HepG2 (cell line): ENCODE measurements at places on chromosomes 16 and 17. TPM values are rescaled to one million over a fixed set of nuclear protein-coding genes. Genes with fewer than 3 reads are reported as not detected.
A peak's percentile ranks its signal among the peaks of the same experiment; 100 is the strongest.

DNA sequence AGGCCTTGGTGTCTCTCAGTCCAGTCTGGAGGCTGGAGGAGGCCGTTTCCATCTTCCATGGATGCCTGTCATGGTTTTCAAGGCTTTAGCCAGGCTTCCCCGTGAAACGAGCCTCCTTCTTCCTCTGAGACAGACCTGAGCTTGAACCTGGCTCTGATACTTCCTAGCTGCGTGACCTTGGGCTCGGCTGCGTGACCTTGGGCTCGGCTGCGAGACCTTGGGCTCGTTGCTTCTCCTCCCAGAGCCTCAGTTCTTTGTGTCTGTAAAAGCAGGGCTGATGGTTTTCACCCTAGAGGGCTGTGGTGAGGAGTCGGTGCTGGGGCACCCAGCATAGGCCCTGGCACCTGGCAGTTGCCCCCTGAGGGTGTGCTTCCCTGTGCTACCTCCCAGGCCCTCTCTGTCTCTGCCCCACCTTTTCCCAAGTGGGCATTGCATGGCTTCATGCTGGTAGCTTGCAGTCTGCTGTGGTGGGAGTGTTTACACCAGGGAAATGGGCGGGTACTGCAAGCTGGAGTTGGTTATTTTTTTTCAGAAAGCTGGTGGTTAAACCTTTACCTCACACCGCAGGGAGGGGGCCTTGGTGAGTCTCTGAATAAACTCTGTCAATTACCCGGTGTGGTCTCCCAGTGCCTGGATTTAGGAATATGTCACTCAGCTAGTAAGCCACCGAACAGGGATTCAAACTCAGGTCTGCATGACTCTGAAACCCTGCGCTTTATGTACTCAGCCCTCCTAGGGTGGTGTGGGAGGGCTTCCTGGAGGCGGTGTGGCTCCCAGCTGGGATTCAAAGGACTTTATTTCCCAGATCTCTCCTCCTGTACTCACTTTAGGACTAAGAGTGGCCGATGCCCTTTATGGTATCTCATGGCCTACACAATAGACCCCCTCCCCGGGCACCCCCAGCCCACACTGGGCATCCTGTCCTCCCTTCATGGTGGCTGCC is 129.0 kb upstream of the CIBAR2 start:
- no peak for DNase-seq
- H3K4me1 ChIP-seq: peaks cover 12% of the 10 kb centered on the region
- H3K4me3 ChIP-seq: no peak overlapping the region

DNA sequence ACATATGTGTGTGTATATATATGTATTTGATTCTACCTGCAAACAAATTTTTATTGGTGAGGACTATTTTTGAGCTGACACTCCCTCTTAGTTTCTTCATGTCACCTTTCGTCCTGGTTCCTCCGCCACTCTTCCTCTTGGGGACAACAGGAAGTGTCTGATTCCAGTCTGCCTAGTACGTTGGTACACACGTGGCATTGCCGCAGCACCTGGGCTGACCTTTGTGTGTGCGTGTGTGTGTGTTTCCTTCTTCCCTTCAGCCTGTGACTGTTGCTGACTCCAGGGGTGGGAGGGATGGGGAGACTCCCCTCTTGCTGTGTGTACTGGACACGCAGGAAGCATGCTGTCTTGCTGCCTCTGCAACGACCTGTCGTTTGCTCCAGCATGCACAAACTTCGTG is 29.4 kb upstream of the CACNG5 start:
- H3K27me3 ChIP-seq: no peaks in the 10 kb centered on the region
- H3K27ac ChIP-seq: no peak overlapping the region
- no peak overlapping the region for H3K4me3 ChIP-seq
- no peak for DNase-seq
- H3K4me1 ChIP-seq: peaks cover 15% of the 10 kb centered on the region

GRCh38 chr16:56777001-56777400 is 47.1 kb downstream of the NUP93 start:
- H3K36me3 ChIP-seq: no peaks in the 10 kb centered on the region
- no peak overlapping the region for H3K27ac ChIP-seq
- no peak for DNase-seq
- no peaks in the 10 kb centered on the region for H3K27me3 ChIP-seq

PHB1 gene
- total RNA-seq: 515 and 623 TPM in 2 replicates

KRT20 gene
- total RNA-seq: 0.13 and 0.14 TPM in 2 replicates

DNA sequence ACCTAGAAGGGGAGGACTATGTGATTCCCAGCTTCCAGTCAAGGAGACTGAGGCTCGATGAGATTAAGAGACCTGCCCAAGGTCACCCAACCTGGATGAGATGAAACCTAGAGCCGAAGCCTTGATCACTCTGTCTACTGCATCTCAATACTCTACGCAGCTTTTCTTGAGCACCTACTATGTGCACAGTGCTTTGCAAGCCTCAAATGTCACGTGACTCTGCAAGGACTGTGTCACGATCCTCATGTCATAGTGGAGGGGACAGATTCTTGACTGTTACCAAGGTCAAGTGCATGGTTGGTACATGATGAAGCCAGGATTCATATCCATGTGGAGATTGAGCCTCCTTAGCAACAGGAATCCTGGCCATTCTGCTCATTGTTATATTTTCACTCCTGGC is 14.7 kb downstream of the BCO1 start:
- DNase-seq: no peak
- H3K4me1 ChIP-seq: no peaks in the 10 kb centered on the region
- H3K36me3 ChIP-seq: no peaks in the 10 kb centered on the region

- DNase-seq: no peak
- no peak overlapping the region for H3K27ac ChIP-seq
- H3K27me3 ChIP-seq: peaks cover 94% of the 10 kb centered on the region
- no peak overlapping the region for H3K4me3 ChIP-seq
- no peaks in the 10 kb centered on the region for H3K4me1 ChIP-seq
- no peaks in the 10 kb centered on the region for H3K36me3 ChIP-seq
Observed at GRCh38 chr17:79219208-79219935, 144.7 kb downstream of the ENGASE start.

DNA sequence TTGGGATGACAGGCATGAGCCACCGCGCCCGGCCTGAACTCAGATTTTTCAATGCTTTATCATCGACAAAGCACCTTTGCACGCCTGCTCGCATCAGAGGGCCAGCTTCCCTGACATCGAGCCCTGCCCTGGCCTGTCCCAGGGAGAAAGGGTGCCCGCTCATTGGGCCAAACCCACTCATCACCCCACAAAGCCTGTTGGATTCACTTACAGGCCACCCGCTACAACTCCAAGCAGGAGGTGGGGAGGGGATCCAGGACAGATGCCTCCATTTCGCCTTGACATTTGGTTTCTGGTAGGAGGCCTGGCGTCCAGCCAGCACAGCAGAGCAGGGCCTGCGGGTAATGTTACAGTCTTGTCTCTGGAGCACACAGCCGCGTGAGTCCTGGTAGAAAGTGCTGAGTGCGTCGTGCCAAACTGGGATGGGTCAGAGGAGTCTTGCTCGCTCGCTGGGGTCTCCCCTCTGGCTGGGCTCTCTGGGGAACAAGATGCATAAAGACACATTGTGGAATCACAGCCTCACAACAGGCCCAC is 19.8 kb downstream of the SMTNL2 start:
- no peaks in the 10 kb centered on the region for H3K27me3 ChIP-seq
- H3K36me3 ChIP-seq: no peaks in the 10 kb centered on the region
- H3K4me3 ChIP-seq: no peak overlapping the region
- H3K4me1 ChIP-seq: peaks cover 60% of the 10 kb centered on the region
- H3K27ac ChIP-seq: no peak overlapping the region
- no peak for DNase-seq

PRDM7 gene
- not detected in 2 replicates for total RNA-seq

GRCh38 chr17:33811984-33812577 is 443.0 kb upstream of the CCL2 start:
- H3K27ac ChIP-seq: no peak overlapping the region
- H3K4me1 ChIP-seq: no peaks in the 10 kb centered on the region
- H3K27me3 ChIP-seq: no peaks in the 10 kb centered on the region
- no peaks in the 10 kb centered on the region for H3K36me3 ChIP-seq
- DNase-seq: no peak

DNA sequence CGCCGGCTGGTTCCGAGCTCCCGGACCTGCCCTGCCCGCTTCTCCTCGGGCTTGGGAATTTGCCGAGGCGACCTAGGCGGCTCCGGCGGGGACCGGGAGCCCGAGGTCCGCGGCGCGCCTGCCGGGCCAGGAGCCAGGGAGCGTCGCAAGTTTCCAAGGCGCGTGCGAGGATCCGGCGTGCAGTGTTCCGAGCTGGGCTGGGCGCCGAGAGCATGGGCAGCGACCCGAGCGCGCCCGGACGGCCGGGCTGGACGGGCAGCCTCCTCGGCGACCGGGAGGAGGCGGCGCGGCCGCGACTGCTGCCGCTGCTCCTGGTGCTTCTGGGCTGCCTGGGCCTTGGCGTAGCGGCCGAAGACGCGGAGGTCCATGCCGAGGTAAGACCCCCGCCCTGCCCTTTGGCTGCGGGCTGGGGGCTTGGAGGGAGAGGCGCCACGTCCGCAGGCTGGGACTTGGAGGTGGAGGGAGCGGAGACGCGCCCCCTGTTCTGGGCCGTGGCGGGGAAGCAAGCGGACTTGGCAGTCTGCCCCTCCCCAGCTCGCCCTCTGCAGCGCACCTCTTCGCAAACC is 668 bp downstream of the MMP15 start:
- peak overlapping the region; percentile 95 for H3K27ac ChIP-seq
- H3K4me3 ChIP-seq: peak overlapping the region; percentile 97
- H3K27me3 ChIP-seq: no peaks in the 10 kb centered on the region
- DNase-seq: no peak
- H3K4me1 ChIP-seq: peaks cover 56% of the 10 kb centered on the region

KRTAP4-2 gene
- not detected in 2 replicates for total RNA-seq

DNA sequence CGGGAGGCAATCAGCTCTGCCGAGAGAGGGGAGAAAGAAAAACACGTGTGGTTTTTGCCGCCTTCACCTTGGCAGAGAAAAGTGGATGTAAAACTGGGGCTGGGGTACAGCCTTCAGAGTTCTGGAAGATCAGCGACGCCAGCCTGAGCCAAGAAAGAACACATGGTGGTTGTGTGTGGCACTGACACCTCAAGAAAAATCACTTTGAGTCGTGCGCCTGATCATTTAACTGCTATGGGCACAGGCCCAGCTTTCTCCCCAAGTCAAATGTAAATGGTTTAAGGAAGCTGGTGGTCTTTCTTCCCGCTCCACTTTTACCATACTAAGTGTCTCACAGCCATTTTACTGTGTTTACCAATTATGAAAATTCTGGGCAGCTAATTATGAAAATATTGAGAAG is 461.8 kb upstream of the SOX9 start:
- DNase-seq: no peak
- H3K27ac ChIP-seq: no peak overlapping the region
- H3K27me3 ChIP-seq: no peaks in the 10 kb centered on the region
- no peaks in the 10 kb centered on the region for H3K36me3 ChIP-seq

DNA sequence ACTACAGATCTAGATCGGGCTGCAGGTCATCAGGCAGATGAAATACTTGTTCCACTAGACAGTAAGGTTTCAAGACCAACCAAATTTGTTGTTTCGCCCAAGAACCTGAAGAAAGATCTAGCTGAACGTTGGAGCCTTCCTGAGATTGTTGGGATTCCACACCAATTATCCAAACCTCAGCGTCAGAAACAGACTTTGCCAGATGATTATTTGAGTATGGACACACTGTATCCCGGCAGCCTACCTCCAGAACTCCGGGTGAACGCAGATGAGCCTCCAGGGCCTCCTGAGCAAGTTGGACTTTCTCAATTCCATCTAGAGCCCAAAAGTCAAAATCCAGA is 14.4 kb downstream of the LRRC37B start:
- no peaks in the 10 kb centered on the region for H3K4me1 ChIP-seq
- DNase-seq: no peak
- H3K36me3 ChIP-seq: peaks cover 12% of the 10 kb centered on the region; the same call in 1 of the 3 replicates
- no peak overlapping the region for H3K4me3 ChIP-seq
- H3K27me3 ChIP-seq: no peaks in the 10 kb centered on the region; the same call in 1 of the 2 replicates
- H3K27ac ChIP-seq: no peak overlapping the region

- H3K27me3 ChIP-seq: no peaks in the 10 kb centered on the region
- peak overlapping the region; percentile 29 for H3K27ac ChIP-seq
- DNase-seq: no peak
- no peak overlapping the region for H3K4me3 ChIP-seq
Observed at GRCh38 chr17:57410169-57410568, 153.8 kb downstream of the MSI2 start.

DNA sequence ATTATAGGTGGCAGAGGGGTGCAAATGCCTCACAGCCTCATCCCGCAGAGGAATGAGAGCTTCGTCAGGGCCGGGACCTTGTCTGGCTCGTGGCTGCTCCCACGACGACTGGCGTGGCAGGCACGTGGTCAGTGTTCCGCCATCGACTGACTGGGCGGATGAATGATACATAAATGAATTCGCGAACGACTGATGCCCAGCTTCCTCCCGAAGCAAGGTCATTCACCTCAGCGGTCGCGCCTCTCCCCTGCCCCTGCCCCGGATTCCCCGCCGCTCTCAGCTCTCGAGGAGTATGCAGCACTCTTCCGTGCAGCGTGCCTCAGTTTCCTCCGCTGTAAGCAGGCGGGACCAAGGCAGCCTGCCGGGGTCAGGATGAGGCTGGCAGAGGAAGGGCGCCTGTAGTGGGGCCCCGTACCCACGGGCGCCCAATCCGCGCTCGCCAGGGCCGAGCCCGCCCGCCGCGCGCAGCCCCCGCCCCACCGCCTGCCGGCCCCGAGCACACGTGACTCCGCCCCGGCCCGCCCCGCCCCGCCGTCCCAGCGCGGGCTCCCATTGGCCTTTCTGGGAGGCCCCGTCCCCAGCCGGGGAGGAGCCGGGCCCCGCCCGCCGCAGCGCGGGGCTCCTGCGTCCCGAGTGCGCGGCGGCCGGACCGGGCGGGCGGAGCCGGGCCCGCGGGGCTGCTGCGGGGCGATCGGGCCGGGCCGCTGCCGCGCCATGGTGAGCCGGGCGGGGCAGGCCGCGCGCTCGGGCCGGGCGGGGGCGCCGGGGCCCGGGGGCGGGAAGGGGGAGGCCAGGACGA is at the start of gene SNN:
SNN (plus strand) TSS at position 632 of the 799 bp plus-strand sequence. CDS start 7,605 bp downstream, outside the sequence.
- H3K27ac ChIP-seq: no peak within 1 kb of the TSS
- H3K27me3 ChIP-seq: no peaks in the 10 kb centered on the region; the same call in 1 of the 2 replicates
- H3K4me3 ChIP-seq: peak within 1 kb of the TSS; percentile 76
- peak; percentile 82 for DNase-seq

GRCh38 chr16:9437115-9437514 is 345.7 kb downstream of the HAPSTR1 start:
- H3K4me3 ChIP-seq: no peak overlapping the region
- H3K4me1 ChIP-seq: no peaks in the 10 kb centered on the region
- H3K27ac ChIP-seq: no peak overlapping the region
- peak; percentile 20 for DNase-seq
- H3K36me3 ChIP-seq: no peaks in the 10 kb centered on the region
- no peaks in the 10 kb centered on the region for H3K27me3 ChIP-seq

DNA sequence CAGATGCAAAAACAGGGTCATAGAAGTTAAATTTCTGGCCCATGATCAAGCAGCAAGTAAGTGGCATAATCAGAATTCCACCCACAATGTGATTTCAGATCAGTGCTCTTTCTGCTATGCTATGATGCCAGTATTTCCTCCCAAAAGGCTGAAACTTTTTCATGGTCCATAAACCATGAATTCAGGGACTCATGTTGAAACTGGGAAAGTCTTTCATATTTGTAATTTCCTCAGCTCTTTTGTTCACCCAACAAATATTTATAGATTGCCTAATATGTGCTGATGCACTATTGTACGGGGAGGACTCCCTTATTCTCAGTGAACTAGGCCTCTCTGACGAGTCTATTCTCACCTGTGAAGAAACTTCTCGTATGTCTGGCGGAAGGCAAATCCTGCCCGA is 156.3 kb downstream of the MYO1D start:
- H3K27ac ChIP-seq: no peak overlapping the region
- no peak for DNase-seq
- no peak overlapping the region for H3K4me3 ChIP-seq
- H3K36me3 ChIP-seq: no peaks in the 10 kb centered on the region
